ENCODE measurements at places on chromosomes 4 and X.
A peak's percentile ranks its signal among the peaks of the same experiment; 100 is the strongest.

DNA sequence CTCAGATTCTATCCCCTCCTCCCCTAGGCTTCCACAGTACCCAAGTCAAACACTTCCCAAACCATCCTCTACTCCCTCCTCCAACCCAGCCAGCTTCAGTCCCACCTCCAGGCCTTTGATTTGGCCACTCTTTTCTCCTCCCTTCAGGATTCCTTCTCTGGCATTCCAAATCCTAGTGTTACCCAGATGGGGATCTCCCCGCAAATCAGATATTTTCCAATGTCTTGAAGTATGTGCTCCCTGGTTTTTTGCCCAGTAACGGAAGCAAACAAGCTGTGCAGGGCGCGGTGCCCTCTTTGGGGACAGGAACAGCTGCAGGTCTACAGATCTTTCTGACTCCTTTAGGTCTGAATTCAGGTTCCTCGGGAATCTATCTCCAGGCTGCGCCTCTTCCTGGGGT, 2.2 kb upstream of the SYN1 start:
- DNase-seq = no peak

- DNase-seq = no peak
Observed at GRCh38 chr4:87150498-87151261, 69.7 kb downstream of the KLHL8 start.

DNA sequence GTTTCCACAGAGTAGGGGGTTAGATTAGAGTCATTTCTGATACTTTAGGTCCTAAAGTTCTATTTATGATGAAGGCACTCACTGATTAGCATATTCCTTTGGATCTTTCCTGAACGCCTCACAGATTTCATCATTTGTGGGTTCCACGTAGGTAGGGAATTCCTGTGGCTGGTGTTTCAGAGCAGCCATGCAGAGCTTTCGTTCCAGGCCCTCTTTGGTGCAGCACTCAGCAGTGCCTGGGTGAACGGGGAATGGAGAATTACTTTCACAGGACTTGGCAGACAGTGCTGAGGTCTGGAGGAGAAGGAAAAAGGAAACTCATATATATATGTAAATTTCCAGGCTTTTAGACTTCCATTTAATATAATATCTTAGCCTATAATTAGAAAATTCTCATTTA, 18.5 kb downstream of the GC start:
- DNase-seq = no peak

DNA sequence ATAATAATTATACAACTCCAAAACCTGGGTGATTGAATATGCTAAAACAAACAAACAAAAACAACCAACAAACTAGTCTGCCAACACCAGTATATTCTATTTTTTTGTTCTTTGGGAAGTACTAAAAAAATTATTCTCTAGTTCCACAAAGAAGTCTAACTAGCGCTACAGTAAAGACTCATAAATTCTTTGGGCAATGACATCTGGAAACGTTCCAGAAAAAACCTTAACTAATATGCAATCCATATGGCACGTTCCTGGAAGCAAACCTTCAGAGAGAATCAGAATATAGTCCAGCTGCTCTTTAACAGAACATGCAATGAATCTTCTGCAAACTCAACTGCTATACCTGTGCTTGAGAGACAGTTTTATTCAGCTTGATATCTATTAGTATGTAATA, 500.1 kb downstream of the TRAM1L1 start:
- DNase-seq = no peak

DNA sequence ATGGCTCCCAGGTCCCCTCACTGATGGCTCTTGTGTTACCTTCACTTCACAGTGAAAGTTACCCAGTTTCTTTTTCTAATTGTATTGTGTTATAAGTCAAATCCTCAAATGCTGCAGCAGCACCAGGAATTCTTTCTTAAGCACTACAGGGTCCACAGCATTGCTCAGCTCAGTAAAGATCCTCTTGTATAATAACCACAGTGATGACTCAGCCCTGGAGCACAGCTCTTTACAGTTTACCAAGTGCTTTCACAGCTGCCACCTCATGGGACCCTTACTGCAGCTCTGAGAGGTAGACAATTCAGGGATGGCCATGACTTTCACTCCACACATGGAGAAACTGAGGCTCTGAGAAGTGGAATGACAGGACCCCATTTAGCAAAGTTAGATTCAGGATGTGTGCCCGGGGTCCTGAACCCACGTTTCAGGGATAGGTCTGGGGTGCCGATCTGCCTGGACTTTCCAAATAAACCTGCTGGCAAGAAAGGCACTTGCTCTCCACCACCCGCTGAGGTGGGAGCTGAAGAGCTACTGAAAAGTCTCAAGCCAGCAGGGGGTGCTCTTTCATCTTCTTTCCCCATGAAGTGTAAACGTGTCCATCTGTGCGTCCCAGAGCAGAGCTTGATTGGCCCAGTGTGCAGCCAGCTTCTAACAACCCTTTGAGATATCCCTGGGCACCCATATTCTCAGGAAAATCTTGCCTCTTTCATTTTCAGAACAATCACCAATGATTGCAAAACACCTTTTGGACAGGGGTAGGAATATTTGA, 35.7 kb upstream of the GABRQ start:
- DNase-seq = no peak

DNA sequence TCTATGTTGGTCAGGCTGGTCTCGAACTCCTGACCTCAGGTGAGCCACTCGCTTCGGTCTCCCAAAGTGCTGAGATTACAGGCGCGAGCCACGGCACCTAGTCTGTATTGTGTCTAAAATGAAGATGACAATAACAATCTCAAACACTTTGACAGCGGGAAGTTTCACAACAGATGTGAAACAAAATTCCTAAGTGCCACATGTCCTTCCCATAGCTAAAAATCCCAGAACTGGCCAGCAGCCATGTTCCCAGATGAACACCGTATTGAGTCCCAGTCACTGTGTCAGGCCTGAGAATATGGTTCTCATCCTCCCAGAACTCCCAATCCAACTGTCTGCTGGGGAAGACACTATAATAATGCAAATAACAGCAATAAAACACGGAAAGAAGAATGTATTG, 16.4 kb upstream of the KLHL8 start:
- DNase-seq = no peak

GRCh38 chr4:103482893-103483292, 236.9 kb downstream of the TACR3 start:
- DNase-seq = no peak

DNA sequence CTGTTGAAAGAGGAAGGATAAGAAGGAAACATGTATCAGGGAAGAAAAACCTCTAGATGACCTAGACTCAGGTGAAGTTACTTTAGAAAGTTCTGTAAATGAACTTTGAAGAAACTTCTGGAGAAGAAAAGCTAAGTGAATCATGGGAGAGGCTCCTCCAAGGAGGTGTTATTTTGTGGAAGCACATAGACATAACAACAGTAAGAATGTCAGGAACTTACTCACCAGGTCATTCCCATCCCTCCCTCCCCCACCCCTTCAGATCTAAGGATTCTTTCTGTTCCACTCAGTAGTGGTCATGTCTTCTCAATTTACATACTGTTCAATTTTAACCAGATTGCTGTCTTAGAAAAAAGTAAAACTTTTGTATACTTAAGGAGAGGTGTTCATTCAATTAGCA, 310.5 kb upstream of the DDX53 start:
- no peak for DNase-seq

- DNase-seq = peak; percentile 32
Observed at GRCh38 chrX:154411981-154412340, 622 bp downstream of the TAFAZZIN start.
